ENCODE measurements at places on chromosomes 2 and 18.

DNA sequence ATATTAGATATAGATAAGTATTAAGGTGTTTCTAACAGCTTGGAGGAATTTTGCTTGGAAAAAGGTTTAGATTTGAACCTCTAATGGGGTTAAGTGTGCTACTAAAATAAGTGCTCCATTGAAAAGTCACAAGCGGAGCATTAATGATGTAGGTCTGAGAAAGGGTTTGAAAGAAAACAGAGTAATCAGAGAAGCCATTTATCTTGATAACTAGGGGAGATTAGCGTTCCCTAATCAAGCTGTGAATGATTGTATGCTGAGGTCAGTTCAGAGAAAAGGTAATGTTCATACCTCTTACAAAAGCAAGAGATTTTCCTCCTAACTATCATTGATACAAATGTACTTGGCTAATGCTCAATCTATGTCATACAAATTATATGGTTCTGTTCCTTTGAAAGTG is 1.5 kb downstream of the ARHGAP25 start:
- DNase-seq = no peak

DNA sequence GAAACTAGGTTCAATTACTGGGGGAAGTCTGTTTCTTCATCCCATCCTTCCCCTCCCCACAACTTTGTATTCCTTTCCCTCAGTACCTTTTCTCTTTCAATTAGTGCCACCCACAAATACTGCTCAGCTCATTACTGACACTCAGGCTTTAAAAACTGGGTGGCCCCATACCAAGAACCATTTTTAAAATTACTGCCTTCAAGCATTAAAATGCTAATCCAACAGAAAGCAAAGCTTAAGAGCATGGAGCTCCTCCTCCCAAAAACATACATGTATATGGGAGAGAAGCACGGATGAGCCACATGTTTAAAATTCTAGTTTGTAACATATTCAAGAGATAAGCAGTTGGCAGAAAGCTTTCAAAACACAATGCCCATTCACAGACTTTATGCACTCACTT is 44.0 kb downstream of the IRS1 start:
- no peak for DNase-seq

DNA sequence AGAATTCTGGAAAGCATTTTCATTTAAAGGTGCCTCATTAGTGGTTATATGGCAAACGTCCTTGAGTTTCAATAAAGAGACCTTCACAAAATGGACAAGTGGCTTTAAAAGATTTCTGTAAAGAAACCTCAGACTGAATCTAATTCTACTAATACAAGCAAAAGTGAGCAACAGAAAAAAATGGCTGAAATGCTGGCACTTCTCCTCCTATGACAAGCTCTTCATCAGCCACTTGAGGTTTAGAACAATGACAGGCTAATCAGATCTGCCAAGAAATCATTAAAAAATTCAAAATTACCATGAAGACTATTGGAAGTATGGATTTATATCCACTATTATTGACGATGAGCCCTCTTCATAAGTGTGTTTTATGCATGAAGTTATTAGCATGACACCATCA is 71.8 kb downstream of the MYO3B start:
- no peak for DNase-seq

- no peak for DNase-seq
These were observed 87.0 kb downstream of the MTX2 start for GRCh38 chr2:176356251-176356650.
